ENCODE measurements at places on chromosomes 12 and 14. TPM values are rescaled to one million over a fixed set of nuclear protein-coding genes. Genes with fewer than 3 reads are reported as not detected.

The ZFHX2 gene
- not detected for polyA plus RNA-seq

The ACOT6 gene
- polyA plus RNA-seq: not detected

The HCFC2 gene
- 7.0 TPM for polyA plus RNA-seq

The ACRBP gene
- 0.27 TPM for polyA plus RNA-seq

The TEX52 gene
- not detected for polyA plus RNA-seq

The SLCO1B1 gene
- not detected for polyA plus RNA-seq

The ANG gene
- polyA plus RNA-seq: 0.40 TPM

The SMCO3 gene
- polyA plus RNA-seq: not detected

The RHEBL1 gene
- 3.8 TPM for polyA plus RNA-seq
